COR-L47 (cell line): ENCODE measurements at places on chromosomes 2 and 18.

- DNase-seq, result no peak
These were observed 65.5 kb upstream of the CYP1B1 start for GRCh38 chr2:38141501-38141900.

DNA sequence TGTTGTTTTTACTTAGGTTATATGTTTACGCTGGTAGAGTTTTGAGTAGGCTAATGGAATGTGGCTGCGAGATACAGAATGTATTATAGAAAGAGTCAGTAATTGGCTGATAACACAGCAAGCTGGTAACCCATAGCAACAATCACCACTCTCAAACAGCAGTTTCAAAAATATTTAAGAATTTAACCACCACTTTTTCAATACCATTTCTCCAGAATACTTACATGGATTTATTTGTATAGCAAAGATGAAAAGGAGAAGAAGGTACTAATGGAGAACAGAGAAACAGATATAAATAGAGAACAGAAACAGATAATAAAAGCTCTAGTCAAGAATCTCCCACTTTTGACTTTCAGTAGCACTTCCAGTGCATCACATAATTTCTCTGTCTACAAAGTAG is 188.3 kb upstream of the SLC39A10 start:
- no peak for DNase-seq

DNA sequence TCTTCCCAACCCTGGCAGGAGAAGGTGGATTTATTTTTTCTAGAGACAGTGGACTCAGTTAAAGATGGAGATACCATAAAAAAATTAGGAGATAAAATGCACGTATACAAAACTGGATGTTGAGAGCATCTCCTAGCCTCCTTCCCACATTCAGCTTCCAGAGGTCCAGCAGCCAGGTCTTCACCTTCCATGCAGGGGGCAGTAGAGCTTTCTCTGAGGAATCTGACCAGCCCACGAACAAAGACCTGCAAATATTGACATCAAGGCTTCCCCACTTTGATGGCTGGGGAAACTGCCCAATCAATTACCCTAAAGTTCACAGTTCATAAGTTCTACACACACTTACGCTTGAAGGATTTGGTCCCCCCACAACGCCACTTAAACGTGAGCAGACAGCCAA is 24.5 kb downstream of the AQP4 start:
- DNase-seq, result no peak

GRCh38 chr2:191572319-191572718 is 105.6 kb upstream of the NABP1 start:
- DNase-seq, result no peak

- DNase-seq, result no peak
These were observed 78.6 kb upstream of the RANBP2 start for GRCh38 chr2:108640731-108641130.

GRCh38 chr2:1588978-1589621 is 155.2 kb downstream of the PXDN start:
- DNase-seq, result no peak

GRCh38 chr2:8849327-8849726 is 11.9 kb upstream of the KIDINS220 start:
- DNase-seq, result no peak

DNA sequence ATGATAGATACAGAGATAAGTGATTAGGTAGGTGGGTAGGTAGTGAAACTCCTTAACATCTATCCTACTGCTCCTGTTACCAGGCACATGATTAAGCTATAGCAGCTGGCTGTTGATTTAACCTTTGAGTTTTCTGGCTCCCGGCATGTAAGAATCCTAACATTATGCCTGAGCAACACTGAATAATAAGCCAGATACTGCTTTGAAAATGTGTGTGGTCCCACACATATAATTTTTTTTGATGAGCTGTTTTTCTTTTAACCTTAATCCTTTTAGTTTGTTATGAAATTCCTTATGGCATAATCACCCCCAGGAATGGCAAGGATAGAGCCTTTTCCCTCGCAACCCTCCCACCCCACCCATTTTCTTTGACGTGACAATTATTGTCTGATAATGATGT is 104.2 kb upstream of the NEUROD1 start:
- DNase-seq, result peak; percentile 23

DNA sequence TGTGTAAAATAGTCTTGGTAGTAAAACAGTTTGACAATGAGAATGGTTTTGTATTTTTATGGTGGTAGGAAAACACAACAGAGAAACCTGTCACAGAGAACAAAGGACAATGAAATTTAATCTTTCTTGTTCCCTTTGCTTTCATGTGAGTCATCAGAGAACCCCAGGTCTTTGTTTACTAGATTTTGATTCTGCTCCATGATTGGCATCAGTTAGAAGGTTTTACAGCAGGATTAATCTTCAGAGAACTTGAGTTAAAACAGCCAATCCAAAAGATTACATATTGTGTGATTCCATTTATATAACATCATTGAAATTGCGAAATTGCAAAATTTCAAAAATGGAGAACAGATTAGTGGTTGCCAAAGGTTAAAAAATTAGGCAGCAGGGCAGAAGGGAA is 2.5 kb downstream of the APLF start:
- no peak for DNase-seq

GRCh38 chr2:240581811-240582210 is 4.7 kb upstream of the CAPN10 start:
- no peak for DNase-seq

- no peak for DNase-seq
These were observed 231.2 kb upstream of the LINC00305 start for GRCh38 chr18:64380117-64380516.
